ENCODE measurements at places on chromosomes 13 and 19.

DNA sequence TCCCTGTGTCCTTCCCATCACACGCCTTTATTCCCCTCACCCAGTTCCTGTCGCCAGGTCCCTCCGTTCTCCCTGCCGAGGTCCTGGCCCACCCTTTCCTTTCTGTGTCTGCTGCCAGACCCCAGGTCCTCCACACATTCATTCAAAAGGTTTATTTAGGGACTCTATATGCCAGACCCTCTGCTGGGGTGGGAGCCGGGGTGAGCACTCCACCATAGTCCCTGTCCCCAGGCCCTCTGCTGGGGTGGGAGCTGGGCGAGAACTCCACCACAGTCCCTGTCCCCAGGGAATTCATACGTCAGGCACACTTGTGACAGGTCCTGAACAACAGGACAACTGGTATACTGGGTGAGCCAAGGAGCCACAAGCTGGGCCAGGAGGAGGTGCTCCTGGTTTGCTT, 34.4 kb upstream of the TUBGCP3 start:
- no peaks in the 10 kb centered on the region for H3K4me1 ChIP-seq
- H3K27me3 ChIP-seq: no peaks in the 10 kb centered on the region
- no peaks in the 10 kb centered on the region for H3K36me3 ChIP-seq
- DNase-seq: no peak
- no peak overlapping the region for H3K27ac ChIP-seq

GRCh38 chr19:30882411-30883005, 466.7 kb downstream of the TSHZ3 start:
- H3K4me1 ChIP-seq: no peaks in the 10 kb centered on the region
- no peak overlapping the region for H3K4me3 ChIP-seq
- no peak overlapping the region for H3K27ac ChIP-seq
- no peaks in the 10 kb centered on the region for H3K36me3 ChIP-seq
- no peak for DNase-seq
- H3K27me3 ChIP-seq: no peaks in the 10 kb centered on the region

GRCh38 chr13:79336966-79337365, 69.1 kb downstream of the RBM26 start:
- H3K27me3 ChIP-seq: no peaks in the 10 kb centered on the region
- no peak overlapping the region for H3K4me3 ChIP-seq
- H3K4me1 ChIP-seq: no peaks in the 10 kb centered on the region
- peak; percentile 66 for DNase-seq

DNA sequence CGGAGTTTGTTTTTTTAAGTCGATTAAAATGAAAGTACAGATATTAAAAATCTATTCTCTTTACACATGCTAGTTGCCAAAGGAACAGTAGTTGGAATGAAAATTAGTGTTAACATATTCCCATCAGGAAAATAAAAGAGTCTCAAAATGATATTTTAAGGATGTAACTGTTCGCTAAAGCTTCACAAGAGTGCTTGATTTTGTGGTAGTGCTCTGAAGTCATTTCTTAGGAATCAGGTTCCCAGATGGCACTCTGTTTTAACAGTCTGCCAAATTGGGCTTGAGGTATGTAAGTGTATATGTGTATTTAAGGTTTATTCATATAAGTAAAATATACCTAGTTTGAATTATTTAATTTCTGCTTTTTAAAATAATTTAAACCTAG, 128.8 kb downstream of the LMO7 start:
- no peak overlapping the region for H3K27ac ChIP-seq
- no peak for DNase-seq
- H3K27me3 ChIP-seq: no peaks in the 10 kb centered on the region
- H3K4me1 ChIP-seq: peaks cover 23% of the 10 kb centered on the region
- H3K36me3 ChIP-seq: no peaks in the 10 kb centered on the region
- no peak overlapping the region for H3K4me3 ChIP-seq

DNA sequence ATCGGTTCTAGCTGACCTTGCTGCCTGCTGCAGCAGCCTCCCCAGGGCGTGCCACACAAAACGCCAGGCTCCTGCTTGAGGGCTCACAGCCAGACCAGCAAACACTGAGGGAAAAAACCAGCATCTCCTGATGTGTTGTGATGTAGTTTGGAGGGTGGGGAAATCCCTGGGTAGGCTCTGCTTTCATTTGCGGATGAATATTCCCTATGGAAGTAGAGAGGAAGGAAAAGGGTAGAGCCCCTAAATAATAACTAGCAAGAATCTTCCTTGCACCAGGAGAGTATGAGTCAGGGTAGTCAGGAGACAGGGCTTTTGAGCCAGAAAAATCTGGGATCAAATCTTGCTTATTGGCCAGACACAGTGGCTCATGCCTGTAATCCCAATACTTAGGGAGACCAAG, 545.3 kb downstream of the RFC3 start:
- H3K27ac ChIP-seq: no peak overlapping the region
- H3K4me1 ChIP-seq: no peaks in the 10 kb centered on the region
- DNase-seq: no peak
- H3K27me3 ChIP-seq: no peaks in the 10 kb centered on the region

DNA sequence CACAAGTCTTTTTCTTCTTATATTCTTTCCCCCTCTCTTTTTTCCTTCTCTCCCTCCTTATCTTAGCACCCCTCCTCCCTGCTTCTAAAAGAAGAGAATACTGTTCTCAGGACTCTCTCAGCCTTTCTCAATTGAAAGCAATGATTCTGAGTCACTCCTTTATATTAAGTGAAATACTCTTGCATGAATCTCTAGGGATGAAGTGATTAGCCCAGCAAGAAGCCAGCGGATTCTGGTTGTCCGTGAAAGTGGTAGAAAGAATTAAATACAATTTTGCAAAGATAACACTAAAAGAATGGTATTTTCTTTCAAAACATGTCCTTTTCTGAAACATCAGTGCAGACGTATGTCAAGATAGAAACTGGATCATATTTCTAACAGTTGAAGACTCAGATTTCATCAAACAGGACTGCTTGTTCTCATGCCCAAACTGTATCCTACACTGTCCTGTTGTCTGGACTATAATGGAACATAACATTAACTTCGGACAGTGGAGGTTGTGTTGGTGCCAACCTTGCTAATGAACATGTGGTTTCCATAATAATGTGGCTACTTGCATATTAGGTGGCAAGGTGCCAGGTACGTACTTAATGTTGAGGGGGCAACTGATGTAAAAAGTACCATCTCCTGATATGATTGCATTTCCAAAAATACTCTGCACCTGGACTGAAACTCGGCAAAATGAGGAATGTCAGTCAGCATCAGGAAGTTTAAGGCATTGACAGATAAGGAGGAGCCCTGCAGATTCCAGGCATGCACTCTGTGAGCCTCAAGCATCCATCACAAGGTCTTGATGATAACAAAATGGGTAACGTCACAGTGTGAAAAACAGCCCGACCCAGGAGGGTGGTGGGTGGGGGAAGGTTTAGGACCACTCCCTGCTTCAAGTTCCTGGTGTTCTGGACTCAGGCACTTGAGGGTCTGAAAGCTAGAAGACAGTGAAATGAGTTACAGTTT, 357.2 kb downstream of the DLEU7 start:
- no peaks in the 10 kb centered on the region for H3K36me3 ChIP-seq
- no peaks in the 10 kb centered on the region for H3K4me1 ChIP-seq
- DNase-seq: no peak
- H3K4me3 ChIP-seq: no peak overlapping the region
- H3K27me3 ChIP-seq: no peaks in the 10 kb centered on the region

Measured in common myeloid progenitor, CD34-positive (primary cell).